ENCODE measurements at places on chromosomes 7 and 10. TPM values are rescaled to one million over a fixed set of nuclear protein-coding genes. Genes with fewer than 3 reads are reported as not detected.

The RPEL1 gene
- total RNA-seq: not detected

The SFMBT2 gene
- 7.2 TPM for total RNA-seq

The EXOSC1 gene
- 23.6 TPM for total RNA-seq

The NUDCD3 gene
- total RNA-seq: 51.5 TPM

DNA sequence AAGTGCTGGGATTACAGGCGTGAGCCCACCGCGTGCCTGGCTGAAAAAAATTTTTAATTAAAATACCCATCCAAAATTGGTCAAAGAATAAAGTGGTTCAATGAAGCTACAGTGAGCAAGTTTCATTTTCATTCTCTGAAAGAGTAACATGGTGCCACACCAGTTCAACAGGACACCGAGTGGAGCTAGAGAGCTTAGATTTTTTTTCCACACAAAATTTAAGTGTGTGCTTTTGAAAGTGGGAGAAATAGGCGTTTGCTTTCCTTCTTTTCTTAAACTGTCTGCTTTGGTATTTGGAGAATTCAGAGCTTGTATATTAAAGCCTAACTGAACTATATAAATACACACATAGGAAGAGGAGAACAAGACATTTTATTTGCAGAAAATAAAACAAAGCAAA is 43.4 kb downstream of the BPGM start:
- peak; percentile 17 for DNase-seq

GRCh38 chr7:141630621-141631020 is 71.3 kb downstream of the DENND11 start:
- no peak for DNase-seq

Measured in thyroid gland (tissue), 4 donors.